Putamen (tissue), 1 donor: ENCODE measurements at places on chromosomes 7 and 10.
A peak's percentile ranks its signal among the peaks of the same experiment; 100 is the strongest.

DNA sequence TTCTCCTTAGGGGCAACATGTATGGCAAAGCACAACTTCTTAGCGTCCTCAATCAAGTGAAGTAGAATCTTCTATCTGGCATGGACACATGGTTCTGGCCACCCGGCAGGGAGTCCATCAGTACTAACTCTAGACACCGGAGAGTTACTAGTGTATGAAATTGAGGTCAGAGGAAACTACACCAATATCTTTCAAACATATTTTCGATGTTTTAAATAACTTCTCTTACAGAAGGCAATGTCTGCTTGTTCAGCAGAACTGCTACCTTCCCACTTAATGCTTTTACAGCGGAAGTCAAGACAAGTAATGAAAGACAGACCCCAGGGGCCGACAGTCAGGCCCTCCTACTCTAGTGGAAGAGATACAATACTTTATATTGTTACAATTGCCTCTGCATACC is 89.9 kb downstream of the RNF216 start:
- no peak for DNase-seq

DNA sequence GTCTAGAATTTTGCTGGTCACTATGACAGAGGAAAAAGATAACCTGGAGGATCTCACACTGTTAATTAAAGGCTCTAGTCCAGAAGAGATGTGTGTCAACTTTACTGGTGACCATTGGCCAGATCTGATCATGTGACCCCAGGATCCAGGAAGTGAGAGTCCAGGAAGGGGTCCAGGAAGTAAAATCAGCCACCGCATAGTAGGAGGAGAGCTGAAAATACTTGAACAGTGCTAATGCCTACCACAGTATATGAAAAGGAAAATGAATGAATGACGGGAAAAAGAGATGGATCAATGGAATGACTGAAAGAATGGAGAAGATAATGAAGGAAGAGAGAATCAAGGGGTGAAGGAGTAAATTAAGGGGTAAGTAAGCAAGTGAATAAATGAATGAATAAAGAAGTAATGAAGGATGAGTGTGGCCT is 415.3 kb downstream of the RPS24 start:
- no peak for DNase-seq

DNA sequence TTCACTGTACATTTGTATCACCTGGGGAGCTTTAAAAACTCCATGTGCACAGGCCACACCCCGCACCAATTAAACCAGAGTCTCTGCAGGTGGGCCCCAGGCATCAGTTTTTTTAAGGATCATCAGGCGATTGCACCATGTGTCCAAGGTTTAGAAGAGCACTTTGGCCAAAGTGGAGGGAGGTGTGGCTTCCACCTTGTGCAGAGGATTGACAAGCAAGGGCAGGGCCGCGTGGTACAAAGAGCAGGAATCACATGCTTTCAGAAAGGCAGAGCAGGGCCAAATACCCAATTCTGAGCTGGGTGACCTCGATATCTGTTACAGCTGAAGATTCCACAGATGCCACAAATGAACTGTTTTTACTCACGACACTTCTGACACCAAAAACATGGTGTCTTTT is 52.4 kb downstream of the NOC3L start:
- DNase-seq = no peak

DNA sequence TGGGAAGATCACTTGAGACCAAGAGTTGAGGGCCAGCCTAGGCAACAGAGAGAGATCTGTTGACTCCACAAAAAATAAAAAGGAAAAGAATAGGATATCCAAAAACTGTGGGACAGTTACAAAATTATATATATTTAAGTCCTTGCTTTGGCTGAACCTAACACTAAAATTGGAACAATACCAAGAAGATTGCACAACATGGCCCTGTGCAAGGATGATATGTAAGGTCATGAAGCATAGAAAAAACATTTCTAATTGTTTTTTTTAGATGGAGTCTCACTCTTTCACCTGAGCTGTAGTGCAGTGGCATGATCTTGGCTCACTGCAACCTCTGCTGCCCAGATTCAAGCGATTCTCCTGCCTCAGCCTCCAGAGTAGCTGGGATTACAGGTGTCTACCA is 139.0 kb downstream of the TPST1 start:
- no peak for DNase-seq

GRCh38 chr10:31242902-31243301 is 76.1 kb upstream of the ZEB1 start:
- no peak for DNase-seq

DNA sequence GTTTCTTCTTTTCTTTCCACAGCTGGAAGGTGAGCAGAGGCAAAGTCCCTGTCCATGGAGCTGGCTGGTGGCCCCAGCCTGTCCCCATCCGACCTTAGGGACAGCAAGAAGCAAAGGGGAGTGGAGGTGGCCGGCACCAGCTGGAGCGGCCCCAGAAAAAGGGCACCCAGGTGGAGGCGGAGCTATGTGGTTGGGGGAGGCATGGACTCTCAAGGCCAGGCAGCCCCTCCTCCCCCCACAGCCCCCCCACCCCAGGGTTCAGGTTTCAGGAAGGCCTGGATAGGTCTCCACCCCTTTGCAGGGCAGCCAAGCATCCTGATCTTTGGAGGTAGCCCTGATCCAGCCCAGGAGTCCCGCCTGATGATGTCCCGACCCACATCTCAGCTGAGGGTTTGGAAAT is at the start of gene SSC4D:
SSC4D (minus strand) TSS at position 161 of the 400 bp plus-strand sequence. CDS start 5,258 bp downstream, outside the sequence.
- no peak for DNase-seq

GRCh38 chr10:118965645-118966044 is 63.9 kb upstream of the NANOS1 start:
- DNase-seq = no peak

DNA sequence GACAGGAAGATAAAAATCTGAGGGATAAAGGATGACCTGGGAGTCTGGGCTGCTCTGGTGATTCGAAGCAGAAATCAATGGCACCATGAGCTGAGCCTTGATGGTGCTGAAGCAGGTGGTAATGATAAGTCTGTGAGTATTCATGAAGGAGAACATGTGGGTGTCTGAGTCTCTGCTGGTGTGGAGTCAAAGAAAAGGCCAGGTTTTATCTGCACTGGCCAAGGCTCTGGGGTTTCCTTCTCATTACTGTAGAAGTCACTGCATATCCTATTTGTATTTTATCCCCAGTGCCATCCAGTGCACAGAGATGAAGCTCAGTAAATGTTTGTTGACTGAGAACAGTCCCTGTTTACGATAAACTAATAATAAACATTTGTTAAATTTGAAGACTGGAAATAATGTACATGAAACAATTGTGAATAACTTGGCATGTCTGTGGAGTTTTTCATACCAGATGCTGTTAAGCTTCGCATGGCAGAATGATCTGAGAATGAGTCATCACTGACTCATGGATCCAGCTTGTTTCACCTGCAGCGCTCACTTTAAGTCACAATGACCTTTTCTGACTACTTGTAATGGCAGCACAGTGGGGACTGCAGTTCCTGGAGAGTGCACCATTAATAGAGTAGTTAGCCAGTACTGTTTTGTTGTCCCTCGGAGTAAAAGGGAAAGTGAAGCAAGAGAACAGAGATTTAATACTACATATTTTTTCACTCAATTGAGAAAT is 538.5 kb downstream of the HTR7 start:
- DNase-seq = peak; percentile 46

- no peak for DNase-seq
These were observed 1194.7 kb downstream of the CNTNAP2 start for GRCh38 chr7:147311336-147311735.

DNA sequence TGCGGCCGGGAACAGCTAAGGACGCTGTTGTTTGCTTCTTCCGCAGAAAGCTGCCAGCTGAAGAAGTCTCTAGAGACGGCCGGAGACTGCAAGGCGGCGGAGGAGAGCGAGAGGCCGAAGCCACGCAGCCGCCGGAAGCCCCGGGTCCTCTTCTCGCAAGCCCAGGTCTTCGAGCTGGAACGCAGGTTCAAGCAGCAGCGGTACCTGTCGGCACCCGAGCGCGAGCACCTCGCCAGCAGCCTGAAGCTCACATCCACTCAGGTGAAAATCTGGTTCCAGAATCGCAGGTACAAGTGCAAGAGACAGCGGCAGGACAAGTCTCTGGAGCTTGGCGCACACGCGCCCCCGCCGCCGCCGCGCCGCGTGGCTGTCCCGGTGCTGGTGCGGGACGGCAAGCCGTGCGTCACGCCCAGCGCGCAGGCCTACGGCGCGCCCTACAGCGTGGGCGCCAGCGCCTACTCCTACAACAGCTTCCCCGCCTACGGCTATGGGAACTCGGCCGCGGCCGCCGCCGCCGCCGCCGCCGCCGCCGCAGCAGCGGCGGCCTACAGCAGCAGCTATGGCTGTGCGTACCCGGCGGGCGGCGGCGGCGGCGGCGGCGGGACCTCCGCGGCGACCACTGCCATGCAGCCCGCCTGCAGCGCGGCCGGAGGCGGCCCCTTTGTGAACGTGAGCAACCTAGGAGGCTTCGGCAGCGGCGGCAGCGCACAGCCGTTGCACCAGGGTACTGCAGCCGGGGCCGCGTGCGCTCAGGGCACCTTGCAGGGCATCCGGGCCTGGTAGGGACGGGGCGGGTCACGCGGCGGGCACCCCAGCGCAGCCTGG is 2.4 kb downstream of the NKX2-3 start:
- DNase-seq = no peak

DNA sequence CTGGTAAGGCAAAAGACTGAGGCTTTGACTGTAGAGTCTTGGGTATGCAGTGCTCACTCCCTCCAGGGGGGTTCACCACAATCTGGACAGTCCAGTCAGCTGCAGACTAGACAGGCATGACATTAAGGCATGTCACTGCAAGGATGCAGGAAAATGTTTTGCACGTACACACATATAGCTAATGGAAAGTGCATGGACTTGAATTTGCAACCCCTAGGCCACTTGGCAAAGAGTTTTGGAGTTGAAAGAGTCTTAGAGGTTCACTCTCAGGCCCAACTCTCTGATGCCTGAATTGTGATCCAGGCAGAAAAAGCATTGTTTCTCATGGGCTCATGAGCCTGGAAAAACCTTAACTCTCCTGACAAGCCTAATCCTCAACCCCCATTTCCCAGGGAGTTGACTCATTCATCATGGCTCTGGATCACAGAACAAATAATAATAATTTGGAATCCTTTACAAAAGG is 51.9 kb downstream of the LAMB4 start:
- DNase-seq = no peak

- DNase-seq = no peak
These were observed 437.6 kb upstream of the ZMIZ1 start for GRCh38 chr10:78630944-78631838.

- DNase-seq = no peak
These were observed 41.4 kb downstream of the AHCYL2 start for GRCh38 chr7:129266181-129266580.

DNA sequence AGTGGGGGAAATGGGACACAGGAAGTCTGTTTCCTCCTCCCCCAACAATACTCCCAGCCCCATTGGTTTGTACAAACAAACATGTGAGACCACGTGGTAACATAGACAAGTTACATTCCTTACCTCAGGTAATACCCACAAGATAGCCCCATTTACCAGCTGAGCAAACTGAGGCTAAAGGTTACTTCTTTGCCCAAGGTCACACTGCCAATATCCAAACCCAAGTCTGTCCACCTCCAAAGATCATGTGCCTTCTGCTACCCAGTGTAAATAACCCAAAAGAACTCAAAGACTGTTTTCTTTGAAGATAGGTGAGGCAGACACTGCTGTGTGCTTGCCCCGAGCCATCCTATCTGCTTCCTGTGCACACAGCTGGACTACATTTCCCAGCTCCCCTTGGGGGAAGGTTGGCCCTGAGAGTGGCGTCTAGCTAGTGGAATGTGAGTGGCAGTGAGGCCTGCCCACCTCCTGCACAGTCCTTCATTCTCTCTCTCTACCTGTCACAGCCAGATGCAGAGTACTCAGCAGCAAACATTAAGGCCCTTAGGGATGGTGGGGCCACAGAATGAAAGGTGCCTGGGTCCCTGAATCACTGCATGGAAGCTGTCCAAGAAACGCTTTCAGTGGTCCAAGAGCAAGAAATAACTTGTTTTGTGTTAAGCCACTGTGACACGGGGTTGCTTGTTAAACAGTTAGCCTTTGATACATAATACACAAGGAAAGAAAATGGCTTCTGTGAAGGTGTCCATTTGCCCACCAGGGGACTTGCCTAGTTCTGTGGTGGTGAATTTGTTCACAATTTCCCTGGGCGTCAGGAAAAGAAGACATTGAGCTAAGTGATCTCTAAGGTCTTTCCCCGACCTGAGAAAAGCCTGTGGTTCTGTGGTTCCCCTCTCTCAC is 257.7 kb upstream of the NFE2L3 start:
- peak; percentile 14 for DNase-seq

DNA sequence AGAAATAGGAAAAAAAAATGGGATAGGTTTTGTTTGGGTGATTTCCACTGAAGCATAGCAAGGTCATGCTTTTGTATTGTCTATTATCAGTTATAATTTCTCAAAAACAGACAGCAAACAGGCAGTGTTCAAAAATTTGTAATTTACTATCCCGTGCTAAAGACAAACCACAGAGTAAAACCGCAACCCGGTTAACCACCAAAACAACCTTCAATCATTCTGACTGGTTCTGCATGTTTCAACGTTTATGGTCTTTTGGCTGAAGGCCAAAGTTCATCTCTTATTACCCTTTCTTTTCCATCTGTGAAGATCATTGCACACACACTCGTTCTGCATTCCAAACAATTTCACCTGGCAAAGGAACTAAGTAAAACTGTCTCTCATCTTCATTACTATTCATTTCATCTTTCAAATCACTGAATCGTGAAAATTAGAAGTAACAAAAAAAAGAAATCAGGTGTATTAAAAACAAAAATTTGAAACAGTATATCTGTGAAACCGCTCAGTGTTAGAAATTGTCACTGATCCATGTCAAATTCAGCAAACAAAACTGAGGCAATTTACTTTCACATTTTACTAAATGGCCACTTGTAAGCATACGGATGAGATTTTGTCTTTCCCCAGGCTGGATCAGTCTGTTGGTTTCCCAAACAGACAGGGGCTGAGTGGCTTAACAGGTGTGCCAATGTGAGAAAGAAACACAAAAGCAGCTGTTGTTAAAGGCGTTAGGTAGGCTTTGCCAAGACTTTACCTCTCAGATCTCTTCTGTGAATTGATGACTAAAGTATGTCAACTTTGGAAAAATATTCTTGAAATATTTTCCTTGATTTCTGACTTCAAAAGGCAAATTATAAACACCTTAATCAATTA is 539.6 kb downstream of the CNTNAP2 start:
- DNase-seq = no peak

DNA sequence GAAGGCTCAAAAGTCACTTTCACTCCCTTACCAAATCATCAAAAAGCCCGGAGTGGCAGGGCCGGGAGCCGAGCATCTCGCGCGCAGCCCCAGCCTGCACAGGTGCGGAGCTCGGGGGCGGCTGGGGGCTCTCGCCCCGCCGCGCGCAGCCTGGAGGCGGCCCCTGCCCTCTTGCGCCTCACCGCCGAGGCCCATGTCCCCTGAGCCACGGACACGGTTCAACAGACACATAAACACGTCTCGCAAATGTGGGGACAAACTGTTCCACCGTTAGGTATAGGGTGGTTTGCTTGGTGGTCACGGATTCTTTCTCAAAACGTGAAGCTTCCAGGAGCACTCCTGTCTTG is 700 bp downstream of the GSAP start:
- no peak for DNase-seq

DNA sequence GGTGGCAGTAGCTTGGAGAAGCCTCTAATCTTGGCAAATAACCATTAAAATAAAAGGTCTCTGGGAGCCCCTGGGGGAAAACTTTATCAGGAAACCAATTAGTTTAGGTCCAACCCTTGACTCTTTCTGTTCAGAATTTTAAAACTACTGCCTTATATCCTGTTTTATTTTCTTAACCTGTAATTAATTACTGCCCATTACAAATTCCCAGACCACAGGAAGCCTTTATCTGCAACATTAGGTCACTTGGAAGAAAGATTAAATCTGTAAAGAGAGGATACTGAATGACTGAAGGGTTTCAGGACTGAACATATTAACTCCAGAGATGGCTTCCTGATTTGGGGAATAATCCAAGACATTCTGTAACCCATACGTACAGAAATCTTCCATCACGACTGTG is 320.5 kb upstream of the SORCS1 start:
- DNase-seq = no peak
